ENCODE measurements at places on chromosomes 3 and 15.
A peak's percentile ranks its signal among the peaks of the same experiment; 100 is the strongest.

- H3K36me3 ChIP-seq: no peaks in the 10 kb centered on the region
- no peak overlapping the region for H3K4me3 ChIP-seq
- H3K27ac ChIP-seq: no peak overlapping the region
- peaks cover 10% of the 10 kb centered on the region for H3K4me1 ChIP-seq
Observed at GRCh38 chr15:99268431-99268830, 17.1 kb downstream of the LRRC28 start.

DNA sequence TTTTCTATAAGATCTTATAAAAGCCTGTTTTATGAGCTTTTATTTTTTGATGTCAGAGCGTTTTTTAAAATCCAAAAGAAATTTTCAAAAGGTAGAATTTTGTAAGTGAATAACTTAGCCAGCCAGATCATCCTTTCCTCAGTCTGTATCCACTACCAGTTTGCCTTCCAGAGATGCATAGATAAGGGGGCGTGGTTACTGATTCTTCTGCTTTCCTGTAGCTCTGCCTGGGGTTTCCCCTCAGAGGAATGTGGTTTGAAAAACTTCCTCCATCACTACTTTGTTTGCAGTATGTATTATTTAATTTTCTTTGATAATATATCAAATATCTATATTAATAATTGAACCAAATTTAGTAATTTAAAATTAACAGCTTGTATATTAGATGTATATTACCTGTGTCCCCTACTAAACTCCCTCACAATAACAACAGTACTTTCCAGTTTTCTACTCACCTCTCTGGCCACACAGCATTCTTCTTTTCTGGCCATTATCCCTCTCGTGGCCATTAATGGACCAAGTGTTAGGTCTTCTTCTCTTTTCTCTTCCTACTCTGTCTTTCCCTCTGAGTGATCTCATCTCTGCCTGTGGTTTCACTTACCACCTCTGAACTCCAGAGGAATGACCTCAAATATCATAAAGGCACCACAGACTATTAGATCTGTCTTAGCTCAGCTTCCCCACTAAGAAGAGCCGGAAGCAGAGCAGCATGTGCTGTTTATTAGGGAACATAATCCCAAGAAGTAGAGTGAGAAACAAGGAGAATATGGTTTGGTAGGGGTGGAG lies 239.7 kb downstream of the UBE2E2 start:
- peak overlapping the region; percentile 5 for H3K4me3 ChIP-seq
- H3K36me3 ChIP-seq: no peaks in the 10 kb centered on the region
- H3K4me1 ChIP-seq: peaks cover 23% of the 10 kb centered on the region
- H3K27me3 ChIP-seq: peaks cover 15% of the 10 kb centered on the region
- no peak overlapping the region for H3K27ac ChIP-seq
- peak; percentile 71 for DNase-seq

- peaks cover 41% of the 10 kb centered on the region for H3K27me3 ChIP-seq
- no peak overlapping the region for H3K4me3 ChIP-seq
- peaks cover 17% of the 10 kb centered on the region for H3K4me1 ChIP-seq
- no peaks in the 10 kb centered on the region for H3K36me3 ChIP-seq
- DNase-seq: no peak
Observed at GRCh38 chr15:52292780-52293392, 2.7 kb downstream of the MYO5C start.

DNA sequence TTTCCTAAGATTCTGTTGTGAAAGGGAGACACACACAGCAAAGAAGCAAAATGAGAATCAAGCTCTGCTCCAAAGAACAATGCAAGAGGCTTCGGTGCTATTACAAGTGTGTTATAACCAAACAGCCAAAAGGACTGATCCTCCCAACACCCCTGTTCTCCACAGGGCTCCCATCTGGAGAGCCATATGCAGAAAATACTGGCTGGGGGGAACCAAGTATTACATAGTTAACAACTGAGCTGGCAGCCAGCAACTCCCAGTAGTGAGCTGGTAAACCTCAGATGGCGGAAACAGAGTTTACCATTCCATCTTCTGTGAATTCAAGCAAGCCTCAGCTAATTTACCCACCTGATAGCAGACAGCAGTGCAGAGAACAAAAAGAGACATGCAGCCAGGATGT lies 156.4 kb downstream of the NTRK3 start:
- no peaks in the 10 kb centered on the region for H3K36me3 ChIP-seq
- H3K27ac ChIP-seq: no peak overlapping the region
- no peaks in the 10 kb centered on the region for H3K27me3 ChIP-seq
- no peaks in the 10 kb centered on the region for H3K4me1 ChIP-seq
- no peak overlapping the region for H3K4me3 ChIP-seq
- no peak for DNase-seq

DNA sequence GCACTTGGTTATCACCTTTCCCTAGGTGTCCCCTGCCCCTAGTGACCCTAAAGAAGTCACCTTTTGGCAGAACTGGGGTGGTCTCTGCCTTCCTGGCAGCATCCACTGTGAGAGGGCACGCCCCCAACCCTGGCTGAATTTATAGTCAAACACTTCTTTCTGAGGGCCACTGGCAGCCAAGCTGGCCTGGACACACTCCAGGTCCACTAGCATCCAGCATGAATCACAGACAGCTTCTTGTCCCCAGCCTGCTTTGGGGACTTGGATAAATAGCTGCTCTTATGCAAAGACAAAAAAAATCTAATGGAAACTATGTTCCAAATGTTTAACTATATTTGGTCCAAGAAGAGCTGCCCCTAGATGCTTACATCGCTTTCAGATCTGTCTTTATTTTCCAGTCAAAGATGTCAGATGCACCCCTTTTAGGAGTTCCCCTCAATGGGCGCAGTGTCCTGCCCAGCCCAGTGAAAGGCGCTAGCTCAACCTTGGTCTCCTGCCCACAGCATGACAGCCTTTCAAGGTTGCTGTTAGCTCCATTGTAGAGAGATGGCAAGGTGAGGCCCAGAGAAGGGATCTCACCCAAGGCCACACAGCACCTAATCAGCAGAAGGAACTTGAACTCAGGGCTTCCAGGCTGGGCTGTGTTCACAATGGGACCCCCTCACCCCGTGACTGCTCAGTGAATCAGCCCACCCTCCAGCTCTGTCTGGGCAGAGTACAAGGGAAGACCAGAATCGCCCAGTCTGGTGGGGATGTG lies 7.0 kb downstream of the RASL12 start:
- H3K27me3 ChIP-seq: peaks cover 18% of the 10 kb centered on the region
- H3K27ac ChIP-seq: no peak overlapping the region
- H3K36me3 ChIP-seq: no peaks in the 10 kb centered on the region
- no peak overlapping the region for H3K4me3 ChIP-seq
- H3K4me1 ChIP-seq: no peaks in the 10 kb centered on the region
- no peak for DNase-seq

DNA sequence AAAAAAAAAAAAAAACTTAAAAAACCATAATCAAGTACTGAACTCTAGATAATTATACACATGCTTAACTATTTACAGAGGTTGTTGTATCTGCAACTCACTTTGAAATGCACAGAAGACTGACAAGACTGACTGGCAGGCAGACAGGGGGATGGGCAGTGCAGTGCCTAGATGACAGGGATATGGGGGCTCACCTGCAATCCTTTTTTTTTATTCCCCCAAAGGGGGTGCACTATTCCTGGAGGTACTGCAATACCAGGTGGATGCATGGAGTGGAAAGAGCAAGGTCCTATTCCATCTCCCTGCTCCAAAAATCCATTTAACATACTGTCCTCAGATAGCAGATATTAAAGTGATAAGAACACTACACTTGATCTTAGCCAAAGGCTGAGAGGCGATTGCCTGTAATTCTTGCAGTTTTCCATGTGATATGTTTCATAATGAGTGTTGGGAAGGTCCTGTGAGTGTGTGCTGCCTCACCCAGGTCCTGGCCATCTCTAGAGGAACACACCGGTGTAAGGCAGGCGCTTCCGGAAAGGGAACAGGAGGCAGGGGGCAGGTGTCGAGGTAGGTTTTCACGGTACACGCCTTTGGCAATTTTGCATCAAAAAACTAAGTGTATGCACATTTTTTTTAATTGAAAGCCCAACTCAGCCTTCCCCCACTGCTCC lies 22.7 kb downstream of the SEC61A1 start:
- DNase-seq: no peak
- H3K36me3 ChIP-seq: peaks cover 40% of the 10 kb centered on the region
- peak overlapping the region; percentile 32 for H3K4me3 ChIP-seq
- peaks cover 8% of the 10 kb centered on the region for H3K4me1 ChIP-seq
- no peaks in the 10 kb centered on the region for H3K27me3 ChIP-seq
- peak overlapping the region; percentile 18 for H3K27ac ChIP-seq

DNA sequence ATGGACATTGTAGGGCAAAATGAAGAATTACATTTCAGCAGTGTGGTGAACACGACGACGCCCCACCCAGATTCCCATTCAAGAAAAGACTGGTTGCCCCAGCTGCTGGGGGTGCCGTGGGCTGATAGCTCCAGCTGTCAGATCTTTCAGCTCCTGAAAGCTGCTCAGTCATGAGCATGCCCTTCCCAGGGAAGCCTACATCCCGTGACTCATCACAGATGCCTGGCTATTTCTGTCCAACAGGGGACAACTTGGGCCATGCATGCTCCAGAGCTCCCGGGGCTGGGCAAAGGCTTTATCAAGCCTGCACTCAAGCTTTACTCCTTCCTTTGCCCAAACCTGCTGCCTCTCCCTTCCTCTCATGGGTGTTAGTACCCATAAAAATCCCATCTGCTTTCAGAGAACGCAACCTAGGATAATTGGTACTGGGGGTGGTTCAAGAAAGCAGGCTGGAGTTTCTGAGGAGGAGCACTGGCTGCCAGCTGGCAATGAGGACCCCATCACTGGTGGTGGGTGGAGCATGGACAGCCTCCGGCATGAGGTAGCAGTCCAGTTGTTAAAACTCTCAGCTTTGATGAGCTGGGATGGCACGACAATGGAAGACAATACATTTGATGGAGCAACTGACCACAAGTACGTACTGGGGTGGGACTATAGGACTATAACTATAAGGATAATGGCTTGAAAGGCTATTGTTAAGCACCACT lies 16.4 kb upstream of the ST8SIA2 start:
- peaks cover 27% of the 10 kb centered on the region for H3K27me3 ChIP-seq
- H3K36me3 ChIP-seq: no peaks in the 10 kb centered on the region
- H3K27ac ChIP-seq: no peak overlapping the region
- no peak for DNase-seq
- no peaks in the 10 kb centered on the region for H3K4me1 ChIP-seq

- H3K4me1 ChIP-seq: no peaks in the 10 kb centered on the region
- DNase-seq: no peak
- H3K27ac ChIP-seq: no peak overlapping the region
- H3K36me3 ChIP-seq: no peaks in the 10 kb centered on the region
- H3K27me3 ChIP-seq: peaks cover 13% of the 10 kb centered on the region
Observed at GRCh38 chr15:100842756-100843730, 36.6 kb upstream of the ALDH1A3 start.

DNA sequence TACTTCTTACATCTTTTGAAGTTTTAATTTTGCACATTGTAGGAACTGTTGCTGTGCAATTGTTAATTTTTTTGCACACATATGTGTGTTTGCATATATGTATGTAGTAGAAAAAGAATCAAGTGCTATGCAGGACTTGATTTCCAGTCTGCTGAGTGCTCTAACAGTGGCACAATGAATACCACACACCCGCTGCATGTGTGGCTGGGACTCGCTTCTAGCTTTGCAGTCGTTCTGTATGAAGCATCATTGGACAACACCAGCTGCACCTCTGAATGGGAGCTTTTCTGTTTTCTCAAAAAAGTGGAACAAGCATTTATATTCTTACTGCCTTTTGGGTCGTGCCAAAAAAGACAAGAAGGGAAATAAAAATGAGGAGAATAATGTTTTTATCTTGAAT lies 564.7 kb downstream of the FOXP1 start:
- no peak overlapping the region for H3K27ac ChIP-seq
- H3K36me3 ChIP-seq: peaks cover 52% of the 10 kb centered on the region
- no peak for DNase-seq
- H3K4me3 ChIP-seq: no peak overlapping the region
- peaks cover 23% of the 10 kb centered on the region for H3K4me1 ChIP-seq

DNA sequence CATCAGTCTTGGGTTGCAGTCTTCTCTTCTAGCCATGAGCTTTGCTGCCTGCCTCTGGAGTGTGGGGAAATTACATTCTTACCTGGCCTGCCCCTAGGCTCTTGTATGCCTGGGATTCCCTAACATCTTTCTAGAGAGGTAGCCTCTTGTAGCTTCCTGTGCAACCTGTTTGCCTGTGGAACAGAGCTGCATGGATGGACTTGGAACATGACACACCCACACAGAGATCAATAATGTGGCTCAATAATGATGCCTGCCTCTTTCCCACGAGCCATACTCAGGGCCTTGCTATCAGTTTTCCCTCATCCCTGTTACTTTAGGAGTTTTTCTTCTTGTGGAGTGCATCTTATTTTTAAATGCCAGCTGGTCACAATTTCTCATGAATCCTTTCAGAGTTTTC lies 11.4 kb downstream of the CHCHD6 start:
- no peak overlapping the region for H3K4me3 ChIP-seq
- no peaks in the 10 kb centered on the region for H3K27me3 ChIP-seq
- DNase-seq: no peak
- H3K4me1 ChIP-seq: no peaks in the 10 kb centered on the region
- no peaks in the 10 kb centered on the region for H3K36me3 ChIP-seq

- H3K36me3 ChIP-seq: peaks cover 65% of the 10 kb centered on the region
- H3K27me3 ChIP-seq: no peaks in the 10 kb centered on the region
Observed at GRCh38 chr15:100566850-100567628, 34.9 kb downstream of the LINS1 start.

DNA sequence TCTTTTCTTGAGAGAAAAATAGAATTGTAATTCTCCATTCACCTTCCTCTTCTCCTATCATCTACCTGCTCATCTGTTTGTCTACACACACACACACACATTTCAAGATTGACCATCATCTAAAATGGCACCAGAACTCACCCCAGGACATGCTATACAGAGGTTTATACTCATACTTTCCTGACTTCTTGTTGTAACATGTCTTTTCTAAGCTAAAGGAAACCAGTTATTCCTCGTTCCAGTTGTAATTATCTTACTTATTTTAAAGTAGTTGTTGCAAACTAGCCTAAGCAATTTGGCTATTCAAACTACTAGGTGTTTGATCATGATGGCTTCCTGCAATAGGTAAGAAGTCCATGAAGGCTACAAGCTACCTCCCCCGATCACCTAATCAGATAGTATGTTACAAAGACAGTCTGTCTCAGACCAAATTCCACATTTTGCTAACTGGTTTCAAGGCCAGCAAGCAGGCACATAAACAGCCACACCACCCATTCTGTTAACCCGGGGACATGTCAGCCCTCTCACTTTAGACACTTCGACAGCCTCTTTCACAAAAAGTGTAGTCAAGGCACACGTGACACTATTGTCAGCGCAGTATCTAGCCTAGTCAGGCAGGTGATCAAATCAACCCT lies 189.7 kb downstream of the SHQ1 start:
- peaks cover 14% of the 10 kb centered on the region for H3K4me1 ChIP-seq
- H3K36me3 ChIP-seq: no peaks in the 10 kb centered on the region
- no peak for DNase-seq
- H3K27ac ChIP-seq: no peak overlapping the region

DNA sequence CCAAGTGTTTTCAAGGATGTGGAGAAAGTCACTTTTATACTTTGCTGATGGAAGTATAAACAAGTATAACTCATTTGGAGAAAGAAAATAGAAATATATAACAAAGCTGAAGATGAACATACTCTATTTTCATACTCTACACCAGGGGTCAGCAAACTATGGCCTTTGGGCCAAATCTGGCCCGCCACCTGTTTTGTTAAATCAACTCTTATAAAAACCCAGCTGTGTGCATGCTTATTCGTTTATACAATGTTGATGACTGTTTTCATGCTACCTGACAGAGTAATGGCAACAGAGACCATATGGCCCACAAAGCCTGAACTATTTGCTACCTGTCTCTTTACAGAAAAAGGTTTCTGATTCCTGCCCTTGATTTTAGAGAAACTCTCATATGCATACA lies 124.0 kb downstream of the NR1D2 start:
- H3K27ac ChIP-seq: no peak overlapping the region
- H3K4me1 ChIP-seq: no peaks in the 10 kb centered on the region
- no peak overlapping the region for H3K4me3 ChIP-seq
- H3K27me3 ChIP-seq: peaks cover 2% of the 10 kb centered on the region
- DNase-seq: no peak

Data from activated CD4-positive, alpha-beta T cell treated with anti-CD3 and anti-CD28 coated beads, Interleukin-2, amount 10 ng/mL, durations not matched to agents 24 days and 14 days (primary cell).